ENCODE measurements at places on chromosomes 11 and 22. TPM values are rescaled to one million over a fixed set of nuclear protein-coding genes. Genes with fewer than 3 reads are reported as not detected.

- no peak for DNase-seq
Measured at GRCh38 chr11:72965672-72966071, 151.5 kb downstream of the ATG16L2 start.

Gene CRACR2B
- total RNA-seq = 4.9 TPM

GRCh38 chr22:37249986-37250385, 5.9 kb upstream of the RAC2 start:
- no peak for DNase-seq

DNA sequence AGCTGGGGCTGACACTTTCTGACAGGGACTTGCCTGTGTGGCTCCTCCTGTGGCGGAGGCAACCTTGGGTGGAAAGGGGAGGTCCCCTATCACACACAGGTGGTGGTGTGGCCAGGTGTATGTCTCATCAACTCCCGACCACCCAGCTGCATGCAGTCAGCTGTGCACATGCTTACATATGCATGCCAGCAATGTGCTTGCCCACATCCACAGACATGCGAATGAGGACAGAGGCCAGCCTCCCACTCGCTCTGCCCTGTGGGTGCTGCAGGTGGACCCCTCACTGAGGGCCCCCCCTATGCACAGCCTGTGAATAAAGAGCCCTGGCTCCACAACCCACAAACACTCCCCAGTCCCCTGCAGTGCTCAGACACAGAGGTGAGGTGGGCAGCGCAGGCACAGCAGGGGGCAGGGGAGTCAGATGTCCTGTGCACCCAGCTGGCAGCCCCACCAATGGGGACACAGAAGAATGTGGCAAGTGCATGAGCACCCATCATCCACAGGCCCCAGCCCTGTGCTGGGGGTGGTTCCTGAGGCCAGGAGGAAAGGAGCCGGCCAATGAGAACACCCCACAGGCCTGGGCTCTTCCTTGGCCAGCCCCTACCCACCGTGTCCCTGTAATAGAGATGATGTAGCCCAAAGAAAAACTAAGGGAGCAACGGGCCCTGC, 9.5 kb downstream of the GNB1L start:
- DNase-seq = no peak

Measured in activated T-helper 2 cell treated with anti-CD3 and anti-CD28 coated beads, Interferon-gamma antibody, Interleukin-2, Interleukin-4, amounts not matched to agents 10 μg/mL and 5 μg/mL and 100 μg/mL, durations not matched to agents 14 hours and 24 hours and 36 hours (primary cell).